Neural crest cell (in vitro differentiated cells): ENCODE measurements at places on chromosomes 3 and 15. TPM values are rescaled to one million over a fixed set of nuclear protein-coding genes. Genes with fewer than 3 reads are reported as not detected.

DNA sequence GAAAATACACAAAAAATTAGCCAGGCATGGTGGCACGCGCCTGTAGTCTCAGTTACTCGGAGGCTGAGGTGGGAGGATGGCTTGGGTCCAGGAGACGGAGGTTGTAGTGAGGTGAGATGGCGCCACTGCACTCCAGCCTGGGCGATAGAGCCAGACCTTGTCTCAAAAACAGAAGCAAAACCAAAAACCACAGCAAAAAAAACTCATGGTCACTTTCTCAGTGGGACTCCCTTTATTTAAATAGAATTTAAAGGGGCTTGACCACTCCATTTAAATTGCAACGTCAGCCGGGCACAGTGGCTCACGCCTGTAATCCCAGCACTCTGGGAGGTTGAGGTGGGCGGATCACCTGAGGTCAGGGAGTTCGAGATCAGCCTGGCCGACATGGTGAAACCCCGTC lies 32.8 kb downstream of the ARHGAP31 start:
- no peak for DNase-seq

DNA sequence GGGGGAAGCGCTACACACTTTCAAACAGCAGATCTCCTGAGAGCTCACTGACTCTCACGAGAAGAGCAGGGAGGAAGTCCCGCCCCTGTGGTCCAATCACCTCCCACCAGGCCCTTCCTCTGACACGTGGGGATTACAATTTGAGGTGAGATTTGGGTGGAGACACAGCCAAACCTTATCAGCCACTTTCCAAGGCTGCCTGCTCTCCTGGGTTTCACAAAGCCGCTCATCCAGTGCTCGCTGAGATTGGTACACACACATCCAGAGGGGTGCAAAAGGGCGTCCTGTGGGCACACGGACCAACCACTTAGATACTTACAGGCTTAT lies 23.1 kb downstream of the XXYLT1 start:
- no peak for DNase-seq

ARHGEF26 gene
- total RNA-seq: 17.4 and 19.3 TPM in 2 replicates

GRCh38 chr3:141498598-141499223 lies 11.9 kb downstream of the RASA2 start:
- no peak for DNase-seq

- DNase-seq: no peak
Observed at GRCh38 chr3:188937389-188937788, 234.4 kb upstream of the TPRG1 start.

GRCh38 chr15:95869920-95870319 lies 460.6 kb upstream of the NR2F2 start:
- DNase-seq: no peak

DNA sequence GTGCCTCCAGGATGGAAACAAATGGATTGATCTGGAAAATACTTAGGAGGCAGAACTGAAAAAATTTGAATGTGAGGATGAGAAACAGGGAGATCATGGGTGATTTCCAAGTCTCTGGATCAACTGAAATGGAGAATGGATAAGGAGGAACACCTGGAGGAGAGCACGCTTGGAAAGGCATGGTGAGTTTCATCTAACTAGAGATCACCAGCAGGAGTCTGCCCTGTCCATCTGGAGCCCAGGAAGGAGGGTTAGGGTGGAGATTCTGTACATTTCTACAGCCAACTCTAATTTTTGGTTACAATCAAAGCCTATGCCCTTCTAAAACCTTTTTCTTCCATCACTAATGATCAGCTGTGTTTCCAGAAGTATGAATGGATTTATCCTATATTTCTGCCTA lies 995.9 kb upstream of the CFAP20DC start:
- no peak for DNase-seq

CDCP1 gene
- total RNA-seq: not detected in 2 replicates

- no peak for DNase-seq
Observed at GRCh38 chr15:89335298-89336041, 846 bp upstream of the POLG start.

DNA sequence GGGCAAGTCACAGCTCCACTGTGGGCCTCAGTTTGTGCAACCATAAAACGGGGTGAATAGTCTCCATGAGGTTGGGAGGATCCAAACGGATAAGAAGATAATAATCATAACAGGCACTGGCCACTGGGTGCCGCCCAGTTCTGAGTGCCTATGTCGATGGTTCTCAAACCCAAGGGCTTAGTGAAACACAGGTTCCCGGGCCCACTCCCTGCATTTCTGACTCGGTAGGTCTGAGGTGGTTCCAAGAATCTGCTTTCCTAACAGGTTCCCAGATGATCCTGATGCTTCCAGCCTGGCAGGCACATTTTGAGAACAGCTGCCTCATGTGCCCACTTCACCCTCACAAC lies 21.2 kb downstream of the ALS2CL start:
- no peak for DNase-seq

- DNase-seq: no peak
Observed at GRCh38 chr3:124562769-124563168, 167.5 kb upstream of the UMPS start.

GRCh38 chr3:65999606-66000005 lies 39.1 kb downstream of the MAGI1 start:
- DNase-seq: no peak

- DNase-seq: no peak
Observed at GRCh38 chr3:81095956-81096355, 665.5 kb downstream of the GBE1 start.

DNA sequence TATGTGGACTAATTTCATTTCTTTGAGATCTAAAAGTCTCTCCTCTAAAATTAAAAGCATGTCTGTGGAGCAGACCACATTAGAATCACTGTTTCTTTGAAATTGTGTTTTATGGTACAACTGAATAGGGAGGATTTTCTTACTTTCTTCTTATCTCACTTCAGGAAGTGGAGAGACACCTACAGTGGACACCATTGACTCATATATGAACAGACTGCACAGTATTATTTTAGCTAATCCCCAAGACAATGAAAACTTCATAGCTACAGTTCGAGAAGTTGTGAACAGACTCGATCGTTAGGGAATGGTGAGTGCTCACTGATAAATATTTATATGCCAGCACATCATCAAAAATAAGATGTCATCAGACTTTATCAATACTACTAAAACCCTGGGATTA lies 58.3 kb downstream of the HMG20A start:
- DNase-seq: no peak

KNG1 gene
- not detected in 2 replicates for total RNA-seq

DNA sequence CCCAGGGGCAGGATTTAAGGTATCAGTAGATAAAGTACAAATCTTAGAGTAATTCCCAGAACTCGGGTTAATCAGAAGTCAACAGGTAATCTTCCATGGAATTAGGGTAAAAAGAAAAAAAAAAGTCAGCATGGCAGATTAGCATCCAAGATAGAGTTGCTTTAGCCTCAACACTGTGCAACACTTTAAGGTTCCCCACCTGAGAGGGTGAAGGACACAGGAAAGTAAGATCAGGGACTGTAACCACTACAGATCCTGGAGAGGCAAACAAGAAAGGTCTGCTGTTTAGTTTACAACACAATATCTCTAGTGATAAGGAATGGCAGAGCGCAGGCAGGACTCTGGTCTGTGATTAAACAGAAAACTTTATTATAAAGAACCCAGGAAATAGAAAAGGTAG lies 4.1 kb upstream of the PHLDB2 start:
- DNase-seq: no peak

DNA sequence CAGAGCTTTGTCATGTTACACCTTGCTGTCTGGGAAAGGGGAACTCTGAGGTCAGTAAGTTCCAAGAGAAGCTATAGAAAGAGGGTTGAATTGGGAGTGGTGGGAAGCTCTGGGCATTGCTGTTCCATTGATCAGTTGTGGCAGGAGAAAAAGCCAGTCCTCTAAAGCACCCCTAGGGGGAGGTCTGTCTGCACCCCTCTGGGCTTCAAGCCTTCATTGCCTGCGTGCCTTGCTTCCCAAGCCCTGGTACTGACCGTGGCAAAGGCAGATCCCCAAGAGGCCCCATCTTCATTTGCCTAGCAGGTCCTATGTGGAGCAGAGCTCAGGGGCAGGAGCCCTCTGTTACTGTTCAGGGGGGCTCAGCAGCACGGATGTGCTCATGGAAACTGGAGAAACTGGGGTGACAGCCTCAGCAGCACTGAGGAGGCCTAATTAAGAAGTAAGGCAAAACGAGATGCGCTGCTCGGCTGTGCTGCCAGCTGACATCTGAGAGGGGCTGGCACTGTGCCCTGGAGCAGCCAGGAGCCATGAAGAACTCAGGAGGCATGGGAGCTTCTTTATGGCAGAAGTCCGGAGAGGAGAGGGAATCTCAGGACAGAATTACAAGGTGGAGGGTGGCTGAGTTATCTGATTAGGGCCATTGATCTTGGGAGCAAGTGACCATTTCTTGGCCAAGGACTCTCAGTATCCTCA lies 270.9 kb downstream of the RPLP1 start:
- DNase-seq: no peak

SERINC4 gene
- 0.23 and 0.35 TPM in 2 replicates for total RNA-seq

- DNase-seq: no peak
Observed at GRCh38 chr3:136512381-136512780, 239.8 kb downstream of the STAG1 start.

GRCh38 chr15:62047282-62047827 lies 12.9 kb downstream of the VPS13C start:
- no peak for DNase-seq
